ENCODE measurements at places on chromosomes 6 and 20. TPM values are rescaled to one million over a fixed set of nuclear protein-coding genes. Genes with fewer than 3 reads are reported as not detected.
A peak's percentile ranks its signal among the peaks of the same experiment; 100 is the strongest.

The FAM209B gene
- 0.88 TPM for total RNA-seq

The COL9A1 gene
- total RNA-seq, result not detected

The PRL gene
- total RNA-seq, result not detected

The GSTA5 gene
- total RNA-seq, result not detected

GRCh38 chr20:23350904-23351838 lies 580 bp downstream of the NXT1 start:
- peak; percentile 64 for DNase-seq

DNA sequence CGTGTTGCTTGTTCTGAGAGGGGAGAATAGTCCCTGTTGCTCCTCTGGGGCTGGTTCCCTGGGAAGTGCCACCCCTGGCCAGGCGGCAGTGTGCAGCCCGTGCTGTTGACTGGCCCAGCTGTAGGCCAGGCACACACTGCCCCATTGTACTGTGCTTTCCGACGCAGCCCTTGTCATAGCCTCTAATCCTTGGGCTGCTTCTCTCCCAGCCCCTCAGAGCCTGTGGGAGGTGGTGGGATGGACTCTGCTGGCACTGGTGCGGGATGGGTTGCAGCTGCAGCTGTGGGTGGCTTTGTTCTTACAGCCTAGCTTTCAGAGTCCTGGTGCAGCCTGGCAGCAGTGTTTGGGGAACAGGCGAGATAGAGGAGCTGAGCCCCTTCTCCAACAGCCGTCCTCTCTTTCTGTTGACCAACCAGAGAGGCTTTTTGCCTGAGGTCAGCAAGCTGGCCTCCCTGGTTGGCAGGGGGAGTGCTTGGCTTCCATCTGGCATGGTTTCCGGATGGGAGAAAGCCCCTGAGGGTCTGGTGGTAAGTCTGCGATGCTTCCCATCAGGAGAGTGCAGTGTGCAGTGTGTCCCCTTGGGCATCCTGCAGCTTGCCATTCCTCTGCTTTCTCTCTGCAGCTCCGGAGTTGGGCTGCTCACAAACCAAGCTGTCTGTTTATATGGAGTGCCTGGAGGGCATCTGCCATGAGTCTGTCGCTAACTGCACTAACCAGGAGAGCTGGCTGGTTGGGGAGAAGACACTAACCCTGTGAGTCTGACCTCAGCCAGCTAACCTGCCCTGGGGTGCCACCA lies 12.1 kb downstream of the TJAP1 start:
- no peak for DNase-seq

All from activated naive CD4-positive, alpha-beta T cell treated with anti-CD3 and anti-CD28 coated beads, Interleukin-2, amount 50 U/mL, for 72 hours (primary cell).